DMS79 (cell line): ENCODE measurements at places on chromosomes 3 and 15.

DNA sequence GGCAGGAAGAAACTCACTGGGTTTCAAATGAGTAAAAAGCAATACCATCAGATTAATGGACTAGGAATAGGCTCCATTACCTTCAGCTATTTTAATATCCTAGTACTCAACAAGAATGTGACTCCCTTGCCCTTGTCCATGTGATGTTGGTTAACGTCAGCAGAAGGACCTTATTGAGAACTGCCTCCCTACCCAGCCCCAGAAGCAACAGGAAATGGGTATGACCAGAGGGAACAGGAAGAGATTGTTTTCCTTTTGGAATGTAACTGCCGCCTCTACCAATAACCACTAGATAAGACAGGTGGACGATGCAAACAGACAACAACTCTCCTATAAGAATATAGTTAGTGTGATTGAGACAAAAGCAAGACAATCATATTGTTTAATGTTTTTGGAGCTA, 10.4 kb upstream of the MME start:
- no peak for DNase-seq

DNA sequence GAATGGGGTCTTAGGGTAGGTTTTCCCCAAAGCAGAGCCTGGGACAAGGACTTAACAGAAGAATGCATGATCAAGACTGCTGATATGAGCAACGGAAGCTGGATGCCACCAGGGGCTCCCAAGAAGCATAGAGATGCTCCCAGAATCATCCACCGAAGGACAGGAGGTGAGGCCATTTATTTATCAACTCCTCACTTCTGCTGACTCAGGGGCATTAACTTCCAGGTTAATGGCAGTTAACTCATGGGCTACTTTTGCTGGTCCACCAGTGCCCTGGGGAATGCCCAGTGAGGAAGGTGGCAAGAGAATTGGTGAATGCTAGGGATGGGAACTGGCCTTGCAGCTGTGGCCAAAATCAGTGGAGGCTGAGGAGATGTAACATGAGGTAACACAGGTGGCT, 27.8 kb downstream of the TAFA4 start:
- DNase-seq = no peak

- DNase-seq = no peak
These were observed 24.0 kb downstream of the ACSBG1 start for GRCh38 chr15:78210349-78210717.

- peak; percentile 4 for DNase-seq
These were observed 2.2 kb downstream of the MAPK6 start for GRCh38 chr15:52021128-52021671.

GRCh38 chr15:70522323-70522966, 240.9 kb downstream of the UACA start:
- no peak for DNase-seq

DNA sequence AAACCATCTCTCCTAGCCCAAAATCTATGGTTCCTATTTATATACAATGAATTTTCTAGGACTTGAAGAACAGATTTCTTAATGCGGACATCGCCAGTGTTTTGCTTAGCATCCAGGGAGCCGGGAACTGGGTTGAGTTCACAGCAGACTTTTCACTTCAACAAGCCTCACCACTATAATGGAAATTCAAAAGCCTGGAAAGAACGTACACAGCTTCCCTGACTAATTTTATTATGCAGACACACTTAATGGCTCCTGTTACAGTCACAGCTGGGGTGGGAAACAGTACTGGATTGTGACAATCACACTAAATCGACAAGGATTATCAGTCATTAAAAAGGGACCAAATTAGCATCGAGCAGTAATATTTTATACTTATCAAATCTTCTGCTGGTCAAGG, 129.2 kb upstream of the BNIP2 start:
- no peak for DNase-seq

- no peak for DNase-seq
These were observed 61.4 kb upstream of the ADAMTSL3 start for GRCh38 chr15:83592370-83593040.

DNA sequence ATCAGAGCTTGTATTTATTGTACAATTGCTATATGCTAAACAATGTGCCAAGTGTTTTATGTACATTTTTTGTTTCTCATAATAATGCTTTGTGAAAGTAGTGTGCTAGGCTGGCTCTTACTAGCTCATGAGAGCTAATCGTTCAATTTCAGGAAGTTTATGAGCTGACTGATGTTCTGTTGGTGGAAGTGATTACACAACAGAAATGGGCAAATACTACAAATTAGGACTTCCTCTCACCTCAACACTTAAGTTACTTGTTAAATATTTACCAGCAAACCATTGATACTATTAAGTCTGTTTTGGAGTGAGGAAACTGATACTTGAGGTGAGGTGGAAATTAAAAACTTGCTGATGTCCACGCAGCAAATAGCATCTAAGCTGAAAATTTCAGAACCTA, 32.3 kb downstream of the SLC9C1 start:
- no peak for DNase-seq

DNA sequence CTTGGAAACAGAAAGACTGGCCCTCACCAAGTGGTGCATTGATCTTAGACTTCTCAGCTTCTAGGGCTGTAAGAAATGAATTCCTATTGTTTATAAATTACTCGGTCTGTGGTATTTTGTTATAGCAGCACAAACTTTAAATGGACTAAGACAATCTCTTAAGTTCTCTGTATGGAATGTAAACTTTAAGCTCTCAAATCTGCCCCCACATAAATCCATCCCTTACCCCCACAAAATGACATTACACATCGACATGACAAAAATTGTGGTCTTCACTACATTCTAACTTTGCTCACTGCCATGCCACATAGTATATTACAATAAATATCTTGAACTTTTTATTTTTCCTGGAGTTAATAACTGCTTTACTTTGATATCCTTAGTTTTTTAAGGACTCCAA, 121.3 kb downstream of the MYLK start:
- no peak for DNase-seq

DNA sequence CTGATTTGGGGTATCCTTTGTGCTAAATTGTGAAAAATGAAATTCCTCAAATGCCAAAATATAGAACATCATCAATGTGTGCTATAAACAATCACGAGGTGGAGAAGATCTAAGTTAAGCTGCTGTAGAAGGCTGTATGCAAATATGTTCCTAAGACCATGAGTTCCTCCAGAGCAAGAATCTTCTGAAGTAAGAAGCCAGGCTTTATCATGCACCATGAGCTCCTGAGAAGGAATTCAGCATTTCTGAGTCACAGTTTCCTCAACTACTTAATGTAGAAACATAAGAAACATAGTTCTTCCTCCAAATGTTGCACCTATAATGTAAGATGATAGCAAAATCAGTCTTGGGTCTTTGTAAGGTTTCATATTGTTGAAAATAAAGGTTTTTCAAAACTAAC, 241.7 kb upstream of the MDFIC2 start:
- DNase-seq = no peak

DNA sequence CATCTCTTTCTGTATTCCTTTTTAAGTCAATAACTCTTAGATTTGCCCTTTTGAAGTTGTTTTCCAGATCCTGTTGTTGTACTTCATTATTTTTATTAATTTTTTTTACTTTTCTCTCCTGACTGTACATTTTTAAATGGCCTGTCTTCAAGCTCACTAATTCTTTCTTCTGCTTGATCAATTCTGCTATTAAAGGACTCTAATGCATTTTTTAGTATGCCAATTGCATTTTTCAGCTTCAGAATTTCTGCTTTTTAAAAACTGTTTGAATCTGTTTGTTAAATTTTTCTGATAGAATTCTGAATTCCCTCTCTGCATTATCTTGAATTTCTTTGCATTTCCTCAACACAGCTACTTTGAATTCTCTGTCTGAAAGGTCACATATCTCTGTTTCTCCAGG, 5.6 kb downstream of the OR5K4 start:
- DNase-seq = no peak

GRCh38 chr3:81612768-81613167, 148.7 kb downstream of the GBE1 start:
- no peak for DNase-seq

DNA sequence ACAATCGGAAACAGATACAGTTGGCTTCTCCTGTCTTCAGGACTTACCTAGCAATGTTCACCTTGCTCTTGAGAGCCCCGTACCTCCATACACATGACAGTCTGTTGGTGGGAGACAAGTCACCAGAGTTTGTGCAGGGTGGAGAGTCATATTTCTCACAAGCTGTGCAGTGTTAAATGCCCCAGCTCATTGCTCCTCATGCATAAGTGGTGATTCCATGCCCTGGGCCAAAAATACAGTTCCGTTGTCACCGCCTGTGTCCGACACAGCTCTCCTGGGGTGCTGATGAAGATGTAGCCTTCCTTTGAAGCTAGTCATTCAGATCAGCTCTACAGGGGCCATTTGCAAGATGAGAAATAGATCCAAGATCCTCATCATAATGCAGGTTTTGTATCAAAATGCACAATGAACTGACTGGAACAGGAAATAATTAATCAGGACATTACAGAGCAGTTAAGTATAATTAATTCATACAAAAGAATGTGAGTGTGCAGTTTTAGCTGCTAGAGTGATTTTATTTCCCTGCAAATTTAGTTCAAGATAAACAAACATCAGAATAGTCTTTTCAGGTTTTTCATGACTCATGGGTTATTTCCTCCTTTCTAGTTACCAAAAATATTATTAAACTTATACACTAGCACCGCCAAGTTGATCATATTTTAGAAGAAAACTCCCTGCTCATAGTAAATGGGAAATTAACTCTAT, 66.5 kb downstream of the CD47 start:
- DNase-seq = no peak

DNA sequence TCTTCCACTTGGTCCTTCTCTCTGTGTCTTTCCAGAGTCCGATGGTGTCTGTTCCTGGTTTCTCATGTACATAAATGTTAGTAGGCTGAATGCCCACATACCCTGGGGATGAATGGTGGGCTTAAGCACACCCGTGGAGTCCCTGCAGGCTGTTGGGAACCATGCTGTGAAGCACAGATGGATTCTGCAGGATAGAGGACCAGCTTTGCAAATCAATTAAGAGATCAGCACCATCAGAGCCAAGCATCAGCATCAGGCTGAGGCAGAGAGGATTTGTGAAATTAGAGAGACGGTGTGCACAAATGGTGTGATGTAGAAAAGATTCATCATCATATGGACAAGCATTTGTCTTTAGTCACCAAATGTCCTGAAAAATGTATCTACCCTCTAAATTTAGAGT, 127.1 kb downstream of the SV2B start:
- no peak for DNase-seq

DNA sequence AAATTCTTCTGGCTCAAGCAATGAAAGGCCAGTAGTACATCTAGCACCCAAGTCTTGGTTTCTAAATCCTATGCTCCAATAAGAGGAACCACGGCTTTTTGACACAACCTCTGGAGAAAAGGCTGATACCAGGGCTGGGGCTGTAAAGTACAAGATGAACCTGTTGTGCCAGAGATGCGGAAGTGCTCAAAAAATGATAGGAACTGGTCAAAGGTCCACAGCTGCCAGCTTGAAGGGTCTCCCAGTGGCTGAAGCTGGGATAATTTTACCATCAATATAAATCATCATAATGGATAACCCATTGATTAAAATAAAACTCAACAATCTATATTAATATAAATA, 558 bp upstream of the NCEH1 start:
- DNase-seq = no peak
